ENCODE measurements at places on chromosomes 4 and X.

GRCh38 chrX:35382966-35383365 is 415.2 kb upstream of the MAGEB16 start:
- DNase-seq, result no peak

GRCh38 chr4:145792429-145792828 is 112.5 kb downstream of the C4orf51 start:
- no peak for DNase-seq

- no peak for DNase-seq
Measured at GRCh38 chr4:129342819-129343408, 247.0 kb downstream of the C4orf33 start.

- no peak for DNase-seq
Measured at GRCh38 chr4:10611673-10612072, 72.9 kb downstream of the CLNK start.

DNA sequence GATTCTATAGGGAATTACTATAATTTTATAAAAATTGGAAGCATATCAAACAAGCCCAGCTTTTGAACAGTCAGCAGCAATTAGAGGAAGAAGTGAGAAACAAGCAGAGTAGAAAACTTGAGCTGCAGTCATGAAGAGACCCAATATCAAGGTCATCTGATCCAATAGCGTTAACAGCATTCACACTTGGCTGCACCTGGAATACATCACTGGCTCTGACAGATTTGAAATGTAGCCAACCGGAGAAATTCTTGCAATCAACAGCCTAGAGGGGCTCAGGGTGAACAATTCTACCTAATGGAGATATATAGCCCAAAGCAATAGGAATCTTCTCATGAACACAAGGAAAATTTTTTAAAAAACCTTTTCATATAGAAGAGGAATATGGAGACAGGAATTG is 13.6 kb downstream of the DDX53 start:
- no peak for DNase-seq

GRCh38 chr4:69104719-69105275 is 8.5 kb downstream of the UGT2B7 start:
- DNase-seq, result no peak

DNA sequence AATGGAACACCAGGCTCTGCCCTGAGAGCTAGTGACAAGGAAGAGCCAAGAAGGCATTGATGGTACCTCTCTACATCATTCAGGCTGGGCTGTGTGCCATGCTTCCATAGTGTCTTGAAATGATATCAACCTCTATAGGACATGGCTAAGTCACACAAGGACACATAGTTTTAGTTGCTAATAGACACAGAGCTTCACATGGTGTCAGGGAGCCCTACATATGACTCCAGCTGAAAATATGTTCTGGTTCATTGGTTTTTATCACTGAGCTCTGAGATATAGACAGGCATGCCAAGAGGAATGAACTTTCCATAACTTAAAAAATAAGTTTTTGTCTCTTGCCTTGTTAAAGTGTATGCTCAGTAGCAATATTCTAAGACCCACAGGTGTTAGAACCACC is 72.1 kb upstream of the PRKG2 start:
- no peak for DNase-seq

- DNase-seq, result no peak
Measured at GRCh38 chr4:9979101-9979701, 42.1 kb downstream of the SLC2A9 start.

GRCh38 chr4:16659079-16659478 is 239.4 kb downstream of the LDB2 start:
- DNase-seq, result no peak

DNA sequence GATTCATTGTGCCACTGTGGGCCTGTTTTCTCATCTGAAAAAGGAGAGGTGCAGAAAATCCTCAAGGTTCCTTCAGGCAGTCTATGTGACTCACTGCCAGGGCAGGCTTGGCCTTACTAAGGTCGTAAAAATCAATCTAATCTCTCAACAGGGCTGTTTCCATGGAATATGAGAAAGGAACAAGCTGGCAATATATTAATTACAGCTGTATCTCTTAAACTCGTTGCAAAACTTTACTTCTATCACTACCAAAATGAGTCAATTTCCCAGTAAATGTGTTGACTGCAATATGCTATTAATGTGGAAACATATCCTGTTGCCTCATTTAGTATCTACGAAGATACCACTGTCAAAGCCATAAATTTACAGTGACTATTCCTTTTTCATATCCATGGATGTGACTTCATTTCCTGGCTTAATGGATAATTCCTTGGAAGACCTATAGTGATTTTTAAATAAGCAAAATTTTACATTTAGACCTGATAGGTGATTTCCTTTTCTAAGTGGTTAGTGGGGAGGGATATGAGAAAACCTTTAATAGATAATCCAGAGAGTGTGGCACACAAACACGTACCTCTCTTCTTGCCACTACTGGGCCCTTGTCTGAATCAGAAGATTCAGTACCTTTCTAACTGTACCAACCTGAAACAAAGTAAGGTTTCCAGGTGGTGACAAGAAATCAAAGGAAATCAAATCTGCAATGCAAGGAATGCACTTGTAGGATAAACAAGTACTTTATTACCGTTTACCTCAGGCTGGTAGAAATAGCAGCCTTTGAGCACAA is 127.4 kb upstream of the FTHL17 start:
- DNase-seq, result no peak

DNA sequence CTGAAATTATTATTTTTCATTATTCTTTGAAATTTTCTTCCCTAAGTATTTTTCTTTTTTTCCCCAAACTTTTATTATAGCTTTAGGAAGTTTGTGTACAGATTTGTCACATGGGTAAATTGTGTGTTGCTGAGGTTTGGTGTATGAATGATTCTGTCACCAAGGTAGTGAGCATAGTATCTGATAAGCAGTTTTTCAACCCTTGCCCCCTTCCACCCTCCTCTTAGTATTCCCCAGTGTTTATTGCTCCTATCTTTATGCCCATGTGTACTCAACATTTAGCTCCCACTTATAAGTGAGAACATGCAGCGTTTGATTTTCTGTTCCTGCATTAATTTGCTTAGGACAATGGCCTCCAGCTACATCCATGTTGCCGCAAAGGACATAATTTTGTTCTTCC is 103.9 kb upstream of the MAGEB2 start:
- no peak for DNase-seq

DNA sequence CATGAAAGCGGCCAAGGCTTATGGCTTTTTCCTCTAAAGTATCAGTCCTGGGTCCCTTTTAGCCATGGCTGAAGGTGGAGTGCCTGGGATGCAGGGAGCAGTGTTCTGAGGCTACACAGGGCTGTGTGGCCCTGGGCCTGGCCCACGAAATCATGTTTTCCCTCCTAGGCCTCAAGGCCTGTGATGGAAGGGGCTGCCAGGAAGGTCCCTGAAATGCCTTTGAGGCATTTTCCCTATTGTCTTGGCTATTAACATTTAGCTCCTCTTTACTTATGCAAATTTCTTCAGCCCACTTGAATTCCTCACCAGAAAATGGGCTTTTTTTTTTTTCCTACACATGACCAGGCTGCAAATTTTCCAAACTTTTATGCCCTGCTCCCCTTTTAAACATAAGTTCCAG is 657.0 kb downstream of the DACH2 start:
- no peak for DNase-seq

DNA sequence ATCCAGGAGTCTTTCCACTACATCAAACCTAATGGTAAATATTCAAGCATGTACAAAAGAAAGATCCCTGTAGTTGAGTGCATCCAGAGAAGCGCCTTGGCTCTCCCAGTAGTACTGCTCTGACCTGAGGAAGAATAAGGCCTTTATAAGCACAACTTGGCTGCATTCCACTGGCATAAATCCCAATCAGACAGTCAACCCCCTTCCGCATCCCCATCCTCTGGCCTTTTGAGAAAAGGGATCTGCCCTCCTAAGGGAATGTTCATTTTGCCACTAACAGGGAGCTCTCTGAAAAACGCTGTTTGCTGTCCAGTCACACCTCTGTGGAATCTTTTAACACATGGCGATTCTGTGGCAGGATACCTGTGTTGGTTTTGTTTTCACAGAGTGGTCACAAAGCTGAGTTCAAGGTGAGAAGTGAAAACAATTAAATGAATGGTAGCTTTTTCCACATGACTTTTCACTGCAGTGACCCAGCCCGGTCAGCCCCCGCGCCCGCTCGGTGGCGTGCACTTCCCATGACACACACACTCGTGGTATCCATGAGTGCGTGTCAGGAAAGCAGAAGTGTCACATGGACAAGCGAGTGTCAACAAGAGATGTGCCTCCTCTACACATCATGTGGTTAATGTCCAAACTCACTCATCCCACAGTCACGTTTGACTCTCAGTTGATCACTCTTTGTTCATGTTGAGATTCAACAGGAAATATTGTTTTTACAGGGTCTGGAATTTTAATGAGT is 112.2 kb upstream of the ENPP6 start:
- no peak for DNase-seq

GRCh38 chr4:146643812-146644401 is 5.2 kb downstream of the POU4F2 start:
- no peak for DNase-seq

DNA sequence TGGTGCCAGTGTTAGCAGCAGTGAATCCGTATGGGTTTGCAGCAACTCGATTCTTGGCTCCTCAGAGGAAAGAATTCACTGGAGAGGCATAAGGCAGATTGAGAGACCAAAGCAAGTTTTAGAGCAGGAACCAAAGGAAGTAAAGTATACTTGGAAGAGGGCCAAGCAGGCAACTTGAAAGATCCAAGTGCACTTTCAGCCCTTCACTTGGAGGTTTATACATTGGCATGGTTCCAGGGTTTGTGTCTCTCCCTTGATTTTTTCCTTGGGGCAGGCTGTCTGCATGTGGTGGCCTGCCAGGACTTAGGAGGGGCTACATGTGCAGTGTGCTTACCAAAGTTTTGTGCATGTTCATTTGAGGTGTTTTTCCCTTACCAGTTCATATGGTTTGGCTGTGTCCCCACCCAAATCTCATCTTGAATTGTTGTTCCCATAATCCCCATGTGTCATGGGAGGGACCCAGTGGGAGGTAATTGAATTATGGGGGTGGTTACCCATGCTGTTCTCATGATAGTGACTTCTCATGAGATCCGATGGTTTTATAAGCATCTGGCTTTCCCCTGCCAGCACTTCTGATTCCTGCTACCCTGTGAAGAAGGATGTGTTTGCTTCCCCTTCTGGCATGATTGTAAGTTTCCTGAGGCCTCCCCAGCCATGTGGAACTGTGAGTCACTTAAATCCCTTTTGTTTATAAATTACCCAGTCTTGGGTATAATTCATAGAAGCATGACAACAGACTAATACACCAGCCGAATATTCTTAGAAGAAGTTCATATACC is 86.2 kb upstream of the TSPAN5 start:
- DNase-seq, result no peak

- DNase-seq, result no peak
Measured at GRCh38 chr4:168853770-168854169, 156.3 kb downstream of the CBR4 start.

GRCh38 chr4:127782275-127783025 is at the start of gene HSPA4L:
TSS of gene HSPA4L (plus strand) at chr4:127782322. CDS start at chr4:127782551, 229 bp downstream.
- DNase-seq, result peak; percentile 75

DNA sequence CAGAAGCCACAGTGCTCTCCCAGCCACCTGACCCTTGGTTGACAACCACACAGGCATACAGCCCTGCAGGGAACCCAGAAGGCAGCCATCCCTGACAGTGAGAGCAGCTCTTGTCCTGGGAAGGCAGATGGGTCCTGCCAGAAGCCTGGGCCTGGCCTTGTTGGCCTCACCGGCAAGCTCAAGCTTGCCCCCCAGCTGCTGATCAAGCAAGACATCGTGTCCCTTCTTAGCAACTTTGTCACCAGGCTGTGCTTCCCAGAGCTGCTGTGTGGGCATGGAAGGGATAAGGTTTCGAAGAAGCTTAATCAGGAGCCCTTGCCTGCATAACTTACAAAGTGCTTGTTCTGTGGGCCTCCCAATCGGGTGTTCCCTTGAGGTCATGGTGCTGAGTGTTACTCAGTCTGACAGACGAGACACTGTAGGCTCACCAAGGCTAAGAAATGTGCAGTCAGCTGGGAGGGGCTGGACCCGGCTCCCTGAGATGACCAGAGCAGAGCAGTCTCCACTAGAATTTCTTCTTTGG is 6.8 kb upstream of the ABLIM2 start:
- DNase-seq, result no peak

GRCh38 chr4:90237751-90238530 is 110.7 kb downstream of the CCSER1 start:
- no peak for DNase-seq

GRCh38 chr4:89166971-89167475 is 55.7 kb downstream of the TIGD2 start:
- DNase-seq, result no peak

DNA sequence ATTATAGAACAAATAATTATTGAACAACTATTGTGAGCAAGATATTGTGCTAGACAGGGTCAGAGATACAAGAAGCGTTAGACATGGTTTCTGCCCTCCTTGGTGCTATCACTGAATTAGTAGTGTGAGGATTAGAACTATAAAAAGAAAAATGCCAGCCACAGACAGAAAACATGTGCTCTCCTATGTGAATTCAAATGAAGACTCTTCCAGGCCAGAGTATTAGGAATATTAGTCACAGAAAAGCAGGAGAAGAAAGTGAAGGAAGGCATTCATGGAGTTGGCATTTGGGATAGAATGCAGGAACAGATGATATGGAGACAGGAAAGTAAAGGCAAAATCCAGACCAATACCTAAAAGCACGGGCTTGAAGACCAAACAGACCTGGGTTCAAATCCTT is 179.6 kb upstream of the TENM3 start:
- DNase-seq, result no peak

GRCh38 chr4:86594559-86595425 is 677 bp downstream of the PTPN13 start:
- DNase-seq, result peak; percentile 41

GRCh38 chrX:19462879-19463278 is 52.4 kb downstream of the MAP3K15 start:
- no peak for DNase-seq

DNA sequence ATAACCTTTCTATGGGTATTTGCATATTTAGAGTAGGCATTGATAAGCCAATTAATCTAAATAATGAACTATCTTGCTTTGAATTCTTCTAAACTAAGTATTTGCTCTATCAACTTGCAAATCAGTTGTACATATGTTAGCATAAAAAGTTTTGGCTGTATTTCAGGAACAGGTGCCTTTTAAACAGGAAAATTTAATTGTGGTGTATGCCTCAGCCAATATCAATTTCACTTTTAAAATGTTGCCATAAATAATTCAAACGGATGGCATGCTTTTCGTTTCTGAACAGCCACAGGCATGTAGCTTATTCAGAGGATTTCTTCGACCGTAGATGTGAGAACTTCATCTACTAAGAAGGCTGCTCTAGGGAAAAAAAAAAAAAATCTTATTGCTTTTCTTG is 99.9 kb downstream of the DCLK2 start:
- DNase-seq, result no peak

- DNase-seq, result no peak
Measured at GRCh38 chrX:2863646-2864045, 34.9 kb downstream of the GYG2 start.
